ENCODE measurements at places on chromosomes 7 and 10. TPM values are rescaled to one million over a fixed set of nuclear protein-coding genes. Genes with fewer than 3 reads are reported as not detected.

FAM180A gene
- total RNA-seq: not detected

PON2 gene
- 24.1 TPM for total RNA-seq

IFT22 gene
- total RNA-seq: 15.5 TPM

DMBT1 gene
- 0.09 TPM for total RNA-seq

GLI3 gene
- 46.2 TPM for total RNA-seq

NUTM2D gene
- total RNA-seq: 1.6 TPM

RALA gene
- 59.3 TPM for total RNA-seq

ANKRD26 gene
- total RNA-seq: 10.2 TPM

C7orf57 gene
- 0.90 TPM for total RNA-seq

XPNPEP1 gene
- total RNA-seq: 59.3 TPM

OR2A42 gene
- 0.37 TPM for total RNA-seq

EEPD1 gene
- total RNA-seq: 7.8 TPM

LRMDA gene
- total RNA-seq: 0.48 TPM

ASB15 gene
- not detected for total RNA-seq

MINDY3 gene
- total RNA-seq: 13.2 TPM

MPP7 gene
- 7.7 TPM for total RNA-seq

SPDYE9 gene
- not detected for total RNA-seq

SORBS1 gene
- total RNA-seq: 39.9 TPM

VWDE gene
- total RNA-seq: 23.1 TPM

AKR1C4 gene
- total RNA-seq: not detected

SFTPA1 gene
- 4.4 TPM for total RNA-seq

ACSM6 gene
- total RNA-seq: 0.14 TPM

NEURL1 gene
- total RNA-seq: 1.2 TPM

ADCYAP1R1 gene
- 8.7 TPM for total RNA-seq

OR2A1 gene
- total RNA-seq: not detected

PKD2L1 gene
- total RNA-seq: not detected

INHBA gene
- 1.0 TPM for total RNA-seq

SRRM3 gene
- total RNA-seq: 24.6 TPM

NUTM2B gene
- 0.20 TPM for total RNA-seq

CALCR gene
- total RNA-seq: 1.2 TPM

CCDC6 gene
- 48.4 TPM for total RNA-seq

PDE6C gene
- not detected for total RNA-seq

GCK gene
- total RNA-seq: 4.5 TPM

RAB19 gene
- 13.9 TPM for total RNA-seq

RBAK gene
- 14.2 TPM for total RNA-seq

GPR26 gene
- total RNA-seq: 0.05 TPM

SLC29A4 gene
- 11.8 TPM for total RNA-seq

AFAP1L2 gene
- total RNA-seq: 5.0 TPM

HOXA3 gene
- total RNA-seq: not detected

FRMD4A gene
- total RNA-seq: 17.5 TPM

GRID1 gene
- total RNA-seq: 0.37 TPM

AMPH gene
- total RNA-seq: 8.9 TPM

ACBD7 gene
- total RNA-seq: 12.5 TPM

WNT2 gene
- not detected for total RNA-seq

VAX1 gene
- not detected for total RNA-seq

SPDYE5 gene
- not detected for total RNA-seq
